Large intestine (tissue), 12 donors: ENCODE measurements at places on chromosomes 2 and 18. TPM values are rescaled to one million over a fixed set of nuclear protein-coding genes. Genes with fewer than 3 reads are reported as not detected.

DNA sequence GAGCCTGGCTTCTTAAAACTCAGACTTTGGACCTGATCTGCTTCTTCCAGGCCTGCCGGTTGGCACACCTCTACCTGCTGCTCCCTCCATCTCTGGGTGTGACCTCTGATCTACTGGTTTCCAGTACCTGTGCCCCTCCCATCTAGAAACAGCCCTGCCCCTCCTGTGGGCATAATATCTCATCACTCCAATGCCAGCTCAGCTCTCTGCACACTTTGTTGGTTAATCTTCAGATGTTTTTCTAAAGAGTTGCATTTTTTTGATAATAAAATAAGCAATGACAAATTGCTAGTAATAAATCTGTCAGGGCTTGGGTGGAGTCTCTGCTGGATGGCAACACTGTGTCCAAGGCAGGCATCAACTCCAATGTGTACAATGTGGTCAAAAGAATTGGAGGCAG is 89.6 kb upstream of the PPP1CB start:
- peak; percentile 93 for DNase-seq

The ADD2 gene
- polyA plus RNA-seq: 4.0 TPM

DNA sequence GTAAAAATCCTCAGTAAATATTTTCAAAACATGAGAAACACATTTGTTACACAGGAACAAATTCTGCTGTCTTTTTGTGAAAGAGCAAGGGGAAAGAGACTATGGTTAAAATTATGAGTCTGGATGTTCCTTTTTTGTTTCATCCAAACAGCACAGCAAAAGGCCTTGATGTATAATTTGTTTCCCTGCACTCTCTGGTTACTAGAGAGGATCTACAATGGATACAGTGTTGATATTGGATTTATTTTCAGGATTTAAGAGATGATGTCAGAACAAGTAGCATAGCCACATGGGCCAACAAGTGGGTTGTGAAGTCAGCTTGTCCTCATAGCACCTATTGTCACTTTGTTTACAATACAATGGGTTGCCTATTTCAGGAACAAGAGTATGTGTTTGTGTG is 11.3 kb upstream of the ERBB4 start:
- no peak for DNase-seq

- no peak for DNase-seq
Measured at GRCh38 chr2:214393796-214394195, 17.1 kb upstream of the VWC2L start.

The TCF23 gene
- polyA plus RNA-seq: 0.10 TPM

The C2orf72 gene
- 42.0 TPM for polyA plus RNA-seq

GRCh38 chr18:40048886-40049650 is 1906.0 kb upstream of the PIK3C3 start:
- DNase-seq: no peak

- no peak for DNase-seq
Measured at GRCh38 chr2:134461511-134461910, 207.6 kb downstream of the MGAT5 start.
